ENCODE measurements at places on chromosomes 16 and 17.
A peak's percentile ranks its signal among the peaks of the same experiment; 100 is the strongest.

GRCh38 chr16:73213732-73214455 lies 166.0 kb upstream of the ZFHX3 start:
- no peak for DNase-seq

GRCh38 chr16:28880589-28880915 lies 2.3 kb downstream of the ATP2A1 start:
- DNase-seq: no peak

DNA sequence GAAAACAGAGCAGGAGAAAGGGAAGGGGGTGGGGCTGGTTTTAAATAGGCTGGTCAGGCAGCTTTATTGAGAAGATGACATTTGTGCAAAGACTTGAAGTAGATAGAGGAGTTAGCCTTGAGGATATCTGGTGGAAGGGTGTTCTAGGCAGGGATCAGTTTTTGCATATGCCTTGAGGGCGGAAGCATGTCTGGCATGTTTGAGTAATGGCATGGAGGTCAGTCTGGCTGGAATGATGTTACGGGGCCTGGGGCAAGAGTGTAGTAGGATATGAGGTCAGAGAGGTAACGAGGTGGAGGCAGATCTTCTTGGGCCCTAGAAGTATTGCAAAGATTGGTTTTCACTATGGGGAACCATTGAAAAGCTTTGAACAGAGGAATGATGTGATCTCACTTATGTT lies 4.8 kb downstream of the RABEP1 start:
- no peak for DNase-seq

DNA sequence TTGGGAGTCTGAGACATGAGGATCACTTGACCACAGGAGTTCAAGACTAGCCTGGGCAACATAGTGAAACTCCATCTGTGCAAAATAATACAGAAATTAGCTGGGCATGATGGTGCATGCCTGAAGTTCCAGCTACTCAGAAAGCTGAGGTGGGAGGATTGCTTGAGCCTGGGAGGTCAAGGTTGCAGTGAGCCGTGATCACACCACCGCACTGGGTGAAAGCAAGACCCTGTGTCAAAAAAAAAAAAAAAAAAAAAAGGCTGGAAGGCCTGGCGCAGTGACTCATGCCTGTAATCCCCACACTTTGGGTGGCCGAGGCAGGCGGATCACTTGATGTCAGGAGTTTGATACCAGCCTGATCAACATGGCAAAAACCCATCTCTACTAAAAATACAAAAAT lies 8.1 kb downstream of the UBN1 start:
- no peak for DNase-seq

DNA sequence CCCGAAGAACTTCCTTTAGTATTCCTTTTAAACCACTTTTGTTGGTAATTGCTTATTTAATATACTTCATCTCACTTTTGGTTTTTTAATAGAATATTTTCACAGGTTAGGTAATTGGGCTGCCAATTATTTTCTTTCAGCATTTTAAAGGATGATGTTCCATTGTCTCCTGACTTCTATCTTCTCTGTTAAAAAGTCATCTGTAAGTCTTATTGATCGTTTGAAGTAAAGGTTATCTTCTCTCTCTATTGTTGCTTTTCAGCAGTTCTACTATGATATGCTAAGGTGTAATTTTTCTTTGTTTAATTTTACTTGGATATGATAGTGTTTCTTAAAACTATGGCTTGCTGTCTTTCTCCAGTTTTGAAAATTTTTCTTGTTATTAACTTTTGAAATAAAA lies 307.5 kb downstream of the MAP2K4 start:
- DNase-seq: no peak

DNA sequence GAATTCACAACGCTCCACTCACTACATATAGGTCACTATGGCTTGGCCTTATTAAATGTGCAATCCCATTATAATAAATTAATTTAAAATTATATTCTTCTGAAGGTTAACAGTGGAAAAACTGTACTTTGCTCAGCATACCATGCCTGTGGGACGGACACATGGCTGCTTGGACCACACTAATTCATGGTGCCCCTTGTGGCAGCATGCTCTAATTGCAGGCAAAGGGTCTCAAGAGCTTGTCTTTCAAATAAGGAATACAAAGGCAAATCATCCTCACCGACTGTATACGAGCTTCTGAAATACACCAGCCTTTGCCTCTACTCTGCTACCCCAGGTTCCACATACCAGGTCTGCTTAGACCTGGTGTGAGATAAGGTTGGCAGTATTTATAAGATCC lies 11.7 kb downstream of the SMPD3 start:
- no peak for DNase-seq

DNA sequence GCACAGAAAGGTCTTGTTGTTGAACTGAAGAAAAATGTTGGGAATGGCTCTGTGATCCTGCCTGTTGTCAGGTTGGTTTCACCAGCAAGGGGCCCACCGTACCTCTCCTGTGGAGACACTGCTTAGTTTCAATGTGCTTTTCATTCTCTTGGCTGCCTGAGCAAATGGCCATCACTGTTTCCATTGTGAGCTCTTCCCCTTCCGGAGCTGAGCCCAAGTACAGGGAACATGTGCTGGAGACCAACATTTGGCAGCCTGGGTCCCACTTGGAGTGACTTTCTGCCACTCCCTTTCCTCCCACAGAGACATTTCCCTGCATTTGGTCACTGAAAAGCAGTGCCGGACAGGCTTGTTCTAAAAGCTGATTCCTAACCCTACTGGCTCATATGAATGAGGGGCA lies 23.1 kb downstream of the GABARAPL2 start:
- DNase-seq: no peak

DNA sequence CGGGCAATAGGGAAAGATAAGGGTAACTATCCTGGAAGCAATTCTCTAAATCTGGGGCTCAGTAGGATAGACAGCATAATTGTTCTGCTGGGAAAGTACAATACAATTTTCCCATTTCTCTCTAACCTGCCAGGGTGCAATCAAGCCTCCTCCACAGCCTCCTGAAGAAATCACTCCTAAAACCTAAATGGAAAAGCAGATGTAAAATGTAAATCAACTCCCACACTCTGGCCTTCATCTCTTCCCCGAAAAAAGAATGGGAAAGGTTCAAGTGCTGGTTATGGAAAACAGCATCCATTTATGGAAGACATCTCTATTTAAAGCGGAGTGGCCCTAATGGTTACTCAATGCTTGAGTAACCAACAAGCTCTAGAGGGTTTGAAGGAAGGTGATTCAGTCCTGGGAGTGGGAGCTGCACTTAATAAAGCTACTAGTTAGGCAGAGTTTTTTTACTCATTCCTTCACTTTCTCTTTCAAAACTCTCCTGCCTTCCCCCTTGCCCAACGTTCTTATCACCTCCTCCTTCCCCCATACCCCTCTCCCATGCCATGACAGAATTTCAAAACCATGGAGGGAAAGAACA lies 5.1 kb downstream of the MMD start:
- DNase-seq: no peak

GRCh38 chr16:15613676-15614075 lies 29.3 kb downstream of the MARF1 start:
- no peak for DNase-seq

GRCh38 chr16:68917541-68917940 lies 74.2 kb downstream of the TANGO6 start:
- DNase-seq: no peak

DNA sequence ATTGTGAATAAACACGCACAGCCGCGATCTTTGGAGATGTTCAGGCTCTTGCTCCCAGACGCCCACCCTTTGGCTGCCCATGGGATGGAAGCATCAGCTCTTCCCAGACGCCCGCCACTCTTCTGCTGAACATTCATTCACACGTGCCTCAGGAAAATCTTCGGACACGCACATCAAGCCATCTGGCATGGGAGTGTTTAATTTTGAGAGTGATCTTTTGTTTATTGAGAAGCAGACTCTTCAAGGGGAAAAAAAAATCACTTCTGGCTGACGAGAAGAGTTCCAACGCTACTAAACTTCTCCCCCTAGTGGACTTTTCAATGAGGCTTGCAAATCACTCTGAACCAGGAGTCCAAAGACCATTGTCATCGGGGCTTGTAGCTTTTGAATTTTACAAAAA lies 62.0 kb upstream of the NUDT7 start:
- peak; percentile 14 for DNase-seq

All from C1 segment of cervical spinal cord (tissue), 14 donors.